Left renal pelvis (tissue), 4 donors: ENCODE measurements at places on chromosomes 1 and 21. TPM values are rescaled to one million over a fixed set of nuclear protein-coding genes. Genes with fewer than 3 reads are reported as not detected.

CCDC24 gene
- polyA plus RNA-seq = 3.2 TPM

TFF3 gene
- polyA plus RNA-seq = 5.9 TPM

LAD1 gene
- 38.6 TPM for polyA plus RNA-seq

RASSF5 gene
- polyA plus RNA-seq = 6.4 TPM

DDX20 gene
- 25.8 TPM for polyA plus RNA-seq

ATP6V1G3 gene
- polyA plus RNA-seq = 8.1 TPM

CADM3 gene
- polyA plus RNA-seq = 11.4 TPM

CAMSAP2 gene
- polyA plus RNA-seq = 38.3 TPM

LAMC2 gene
- polyA plus RNA-seq = 4.9 TPM

PLPPR4 gene
- polyA plus RNA-seq = 2.5 TPM

DNA sequence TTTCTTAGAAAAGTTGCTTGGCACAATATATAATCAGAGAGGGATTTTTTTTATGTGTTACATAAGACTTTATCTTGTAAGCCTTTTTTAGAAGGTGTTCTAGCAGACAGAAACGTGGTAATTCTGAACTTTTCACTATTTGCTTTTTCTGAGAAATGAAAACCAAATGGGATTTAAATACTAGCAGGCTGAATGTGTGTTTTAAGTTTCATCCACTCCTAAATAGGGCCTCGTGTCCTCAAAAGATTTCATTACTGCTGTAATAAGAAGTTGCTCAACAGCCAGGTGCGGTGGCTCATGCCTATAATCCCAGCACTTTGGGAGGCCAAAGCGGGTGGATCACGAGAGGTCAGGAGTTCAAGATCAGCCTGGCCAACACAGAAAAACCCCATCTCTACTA lies 44.7 kb upstream of the FMO2 start:
- DNase-seq = no peak

- DNase-seq = no peak
Measured at GRCh38 chr1:172286629-172287076, 133.8 kb upstream of the C1orf105 start.

DNA sequence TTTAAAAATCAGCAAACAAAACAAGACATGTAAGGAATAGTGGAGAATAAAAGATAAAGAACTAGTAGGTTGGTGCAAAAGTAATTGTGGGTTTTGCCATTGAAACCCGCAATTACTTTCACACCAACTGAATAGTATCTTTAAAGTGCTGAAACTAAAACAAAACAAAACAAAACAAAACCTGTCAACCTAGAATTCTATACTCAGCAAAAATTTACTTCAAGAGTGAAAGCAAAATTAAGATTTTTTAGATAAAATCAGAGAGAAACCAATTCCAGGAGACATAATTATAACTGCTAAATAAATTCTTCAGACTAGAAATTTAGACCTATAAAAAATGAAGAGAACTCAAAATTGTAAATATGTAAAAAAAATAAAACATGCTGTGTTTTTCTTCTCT lies 114.0 kb upstream of the TSPAN2 start:
- no peak for DNase-seq

DNA sequence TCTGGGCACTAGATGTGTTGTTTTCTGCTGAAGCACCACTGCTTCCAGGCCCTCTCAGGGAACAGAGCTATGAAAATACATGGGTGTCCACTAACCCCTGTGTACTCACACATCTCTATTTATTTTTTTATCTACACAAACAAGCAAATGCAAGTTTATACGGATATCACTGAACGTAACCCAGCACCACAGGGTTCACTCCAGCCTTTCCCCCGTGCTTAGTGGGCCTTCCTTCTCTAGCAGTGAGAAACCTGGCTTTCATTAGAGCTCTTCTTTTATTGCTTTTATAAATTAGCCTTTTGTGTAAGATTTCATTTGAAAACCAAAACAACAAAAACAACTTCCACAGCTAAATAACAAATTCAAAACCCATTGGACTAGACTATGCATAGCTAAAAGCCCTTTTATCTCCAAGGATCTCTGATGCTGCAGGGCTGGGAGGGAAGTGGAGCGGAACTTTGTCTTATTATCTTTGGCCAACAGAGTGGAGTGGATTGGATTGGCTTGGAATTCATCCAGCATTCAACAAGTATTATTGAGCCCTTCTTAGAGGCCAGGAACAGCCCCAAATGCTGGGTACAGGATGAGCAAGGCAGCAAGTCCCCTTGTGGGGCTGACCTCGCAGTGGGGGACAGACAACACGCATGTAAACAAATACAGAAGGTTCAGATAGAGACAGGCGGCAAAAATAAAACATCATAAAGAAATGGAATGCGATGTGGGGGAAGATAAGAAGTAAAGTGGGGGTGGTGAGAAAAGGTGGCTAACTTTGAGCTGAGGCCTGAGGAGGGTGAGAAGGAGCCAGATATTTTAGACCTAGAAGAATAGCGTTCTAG lies 371.8 kb upstream of the POU3F1 start:
- peak; percentile 39 for DNase-seq

GRCh38 chr1:155944444-155944799 lies 3.0 kb downstream of the RXFP4 start:
- no peak for DNase-seq

- DNase-seq = no peak
Measured at GRCh38 chr1:224188286-224188685, 5.2 kb downstream of the DEGS1 start.

- no peak for DNase-seq
Measured at GRCh38 chr21:34180826-34181359, 107.5 kb downstream of the MRPS6 start.

DNA sequence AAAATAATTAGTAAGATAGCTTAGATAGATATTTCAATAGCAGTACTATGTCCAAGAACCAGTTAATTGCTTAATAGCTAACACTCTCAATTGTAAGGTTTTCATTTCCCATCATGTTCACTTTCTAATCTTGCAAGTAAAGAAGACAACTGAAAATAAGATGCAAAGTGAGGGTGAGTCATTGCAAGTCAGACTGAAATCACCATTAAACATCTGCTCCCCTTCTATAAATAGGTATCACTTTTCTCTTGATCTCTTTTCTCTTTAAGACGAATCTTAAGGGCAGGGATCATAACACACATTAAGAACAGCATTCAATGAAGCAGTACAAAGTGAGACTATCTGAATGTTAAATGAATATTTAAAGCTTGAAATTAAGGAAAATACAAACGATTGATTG lies 40.4 kb downstream of the UBR4 start:
- DNase-seq = no peak

DNA sequence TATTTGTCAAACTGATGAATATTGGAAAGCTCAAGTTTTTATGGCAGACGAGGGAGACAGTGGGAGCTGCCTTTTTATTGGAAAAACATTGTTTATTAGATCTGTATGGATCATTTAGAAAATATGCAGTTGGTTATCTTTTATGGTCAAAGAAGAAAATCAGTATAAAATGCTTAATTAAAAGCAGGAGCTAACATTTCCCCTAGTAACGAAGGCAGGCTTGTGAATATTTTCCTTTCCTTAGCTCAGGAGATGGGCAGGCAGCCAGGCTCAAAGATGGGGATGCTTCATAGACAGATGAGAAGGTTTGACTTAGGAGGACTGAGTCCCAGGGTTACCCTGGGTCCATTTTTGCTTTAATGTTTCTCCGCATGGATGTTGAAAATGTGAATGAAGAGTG lies 26.0 kb downstream of the ROR1 start:
- DNase-seq = no peak

DNA sequence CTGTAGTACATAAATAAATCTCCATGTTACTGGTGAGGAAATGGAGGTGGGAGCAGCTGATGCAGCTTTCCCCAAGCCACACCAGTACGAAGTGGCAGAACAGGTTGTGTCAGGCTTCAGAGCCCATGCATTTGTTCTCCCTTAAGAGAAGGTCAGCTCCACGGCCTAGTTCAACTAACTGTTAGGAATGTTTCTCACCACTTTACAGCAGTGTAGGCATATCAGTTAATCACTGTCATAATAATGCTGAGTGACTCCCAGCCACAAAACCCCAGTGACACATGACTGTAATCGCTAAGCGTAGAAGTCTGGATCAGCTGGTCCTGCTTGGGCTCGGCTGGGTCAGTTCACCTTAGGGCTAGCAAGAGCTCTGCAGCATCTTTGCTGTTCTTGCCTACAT lies 90.4 kb downstream of the VPS26C start:
- no peak for DNase-seq

DNA sequence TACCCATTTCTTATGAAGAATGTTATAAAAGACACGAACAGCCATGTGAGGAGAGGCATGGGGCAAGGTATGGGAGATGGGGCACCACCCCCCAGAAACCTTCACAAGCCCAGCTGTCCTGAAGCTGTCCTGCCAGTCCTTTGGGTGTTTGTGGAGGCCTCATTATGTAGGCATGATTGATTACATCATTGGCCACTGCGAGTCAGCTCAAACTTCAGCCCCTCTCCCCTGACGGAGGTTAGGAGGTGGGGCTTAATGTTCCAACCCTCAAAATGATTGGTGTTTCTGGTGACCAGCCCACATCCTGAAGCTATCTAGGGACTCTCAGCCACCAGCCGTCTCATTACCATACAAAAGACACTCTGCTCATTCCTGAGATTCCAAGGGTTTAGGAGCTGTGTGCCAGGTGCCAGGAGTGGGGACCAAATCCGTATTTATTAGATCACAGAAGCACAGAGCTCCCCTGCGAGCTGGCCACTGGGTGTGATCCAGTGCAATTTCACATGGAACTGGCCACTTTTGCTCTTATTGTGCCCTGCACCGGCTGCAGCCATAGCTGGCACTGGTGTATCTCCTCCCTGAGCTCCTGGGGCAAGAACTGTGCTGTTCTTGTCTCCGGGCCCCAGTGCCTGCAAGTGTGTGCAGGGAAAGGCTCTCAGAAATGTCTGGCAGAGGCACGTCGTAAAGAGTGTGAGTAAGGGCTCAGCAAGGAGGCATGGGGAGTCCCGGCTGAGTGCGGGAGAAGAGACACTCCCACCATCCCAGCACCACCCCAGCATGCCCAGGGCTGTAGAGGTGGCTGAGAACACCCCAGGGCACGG lies 10.5 kb downstream of the KIAA1614 start:
- DNase-seq = no peak

DNA sequence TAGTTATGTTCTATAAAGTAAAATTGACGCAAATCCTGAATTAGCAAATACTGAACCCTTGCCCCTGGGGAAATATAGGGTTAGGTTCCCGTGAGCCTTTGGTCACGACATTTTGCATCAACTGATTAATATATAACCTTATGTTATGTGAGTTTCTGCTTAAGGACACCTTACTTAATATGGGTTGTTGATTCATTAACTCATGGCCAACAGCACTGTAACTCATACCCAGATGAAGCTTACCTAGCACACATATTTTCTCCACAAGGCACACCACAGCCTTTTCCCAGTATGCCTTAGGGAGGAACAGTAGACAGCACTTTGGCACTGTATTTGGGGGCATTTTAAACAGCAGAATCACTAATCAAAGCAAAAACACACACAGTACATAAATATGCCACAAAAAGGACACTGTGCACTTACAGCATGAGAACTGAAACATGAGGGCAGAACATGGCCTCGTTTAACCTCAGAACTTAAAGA lies 15.1 kb downstream of the INAVA start:
- no peak for DNase-seq

- DNase-seq = no peak
Measured at GRCh38 chr1:151511636-151512215, 539 bp downstream of the CGN start.

- DNase-seq = no peak
Measured at GRCh38 chr1:44239961-44240371, 26.7 kb downstream of the DMAP1 start.
